Uterus (tissue), 4 donors: ENCODE measurements at places on chromosomes 11 and 22. TPM values are rescaled to one million over a fixed set of nuclear protein-coding genes. Genes with fewer than 3 reads are reported as not detected.

The PAMR1 gene
- total RNA-seq = 172 TPM

The SLC22A25 gene
- total RNA-seq = not detected

- H3K36me3 ChIP-seq = no peaks in the 10 kb centered on the region
- H3K4me3 ChIP-seq = no peak overlapping the region
- H3K27ac ChIP-seq = no peak overlapping the region
- no peak for DNase-seq
Observed at GRCh38 chr11:87600938-87601337, 563.2 kb downstream of the TMEM135 start.

The NXPE4 gene
- not detected for total RNA-seq

GRCh38 chr11:109707411-109707810 is 285.4 kb downstream of the C11orf87 start:
- H3K4me1 ChIP-seq = no peaks in the 10 kb centered on the region
- no peak overlapping the region for H3K4me3 ChIP-seq
- H3K27ac ChIP-seq = no peak overlapping the region
- DNase-seq = no peak
- no peaks in the 10 kb centered on the region for H3K36me3 ChIP-seq
- no peaks in the 10 kb centered on the region for H3K27me3 ChIP-seq

DNA sequence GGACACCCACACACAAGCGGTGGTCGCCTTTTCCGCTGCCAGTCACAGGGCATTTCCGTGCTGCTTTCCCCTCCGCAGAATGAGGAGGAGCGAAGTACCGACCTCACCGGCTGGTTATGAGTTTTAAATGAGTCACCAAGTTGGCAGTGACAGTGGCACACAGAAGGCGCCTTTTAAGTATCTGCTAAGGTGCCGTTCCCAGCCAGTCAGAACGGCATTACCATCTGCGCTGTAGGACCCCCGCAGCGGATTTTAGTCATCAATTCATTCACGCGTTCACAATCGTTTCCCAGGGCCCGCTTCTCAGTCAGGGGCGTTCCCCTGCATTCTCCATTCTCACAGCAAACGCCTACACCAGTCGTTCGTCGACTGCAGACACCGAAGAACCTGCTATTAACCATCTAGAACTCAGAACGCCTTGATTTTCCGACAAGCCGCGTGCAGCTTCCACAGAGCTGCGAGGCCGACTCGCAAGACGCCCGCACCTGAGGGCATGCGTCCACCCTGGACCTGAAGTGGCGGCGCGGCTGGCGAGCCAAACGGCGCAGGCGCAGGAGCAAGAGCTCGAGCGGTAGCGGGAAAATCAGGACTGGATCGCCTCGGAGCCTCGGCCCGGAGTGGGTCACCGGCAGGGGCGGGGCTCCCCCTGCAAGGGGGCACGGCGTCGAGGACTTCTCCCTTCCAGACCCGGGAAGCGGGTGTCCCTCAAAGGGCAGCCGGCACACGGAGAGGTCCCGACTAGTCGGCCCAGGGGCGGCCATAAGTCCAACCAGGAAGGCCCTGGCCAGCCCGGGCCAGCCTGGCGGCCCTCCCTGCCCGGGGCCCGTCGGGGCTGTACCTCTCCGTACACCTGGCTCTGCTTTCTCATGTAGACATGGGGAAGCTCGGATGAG is 642 bp downstream of the CYP2R1 start:
- no peaks in the 10 kb centered on the region for H3K4me1 ChIP-seq
- H3K27me3 ChIP-seq = no peaks in the 10 kb centered on the region
- no peaks in the 10 kb centered on the region for H3K36me3 ChIP-seq
- peak overlapping the region; percentile 86 for H3K27ac ChIP-seq

The ACR gene
- total RNA-seq = not detected

- H3K27ac ChIP-seq = peak overlapping the region; percentile 62
- peaks cover 4% of the 10 kb centered on the region for H3K4me1 ChIP-seq
- no peaks in the 10 kb centered on the region for H3K27me3 ChIP-seq
- peak; percentile 52 for DNase-seq
Observed at GRCh38 chr11:72625691-72626413, 48.4 kb downstream of the PDE2A start.

GRCh38 chr11:24390016-24390415 is 106.8 kb upstream of the LUZP2 start:
- DNase-seq = no peak
- H3K27ac ChIP-seq = no peak overlapping the region
- H3K36me3 ChIP-seq = no peaks in the 10 kb centered on the region
- H3K4me3 ChIP-seq = no peak overlapping the region

DNA sequence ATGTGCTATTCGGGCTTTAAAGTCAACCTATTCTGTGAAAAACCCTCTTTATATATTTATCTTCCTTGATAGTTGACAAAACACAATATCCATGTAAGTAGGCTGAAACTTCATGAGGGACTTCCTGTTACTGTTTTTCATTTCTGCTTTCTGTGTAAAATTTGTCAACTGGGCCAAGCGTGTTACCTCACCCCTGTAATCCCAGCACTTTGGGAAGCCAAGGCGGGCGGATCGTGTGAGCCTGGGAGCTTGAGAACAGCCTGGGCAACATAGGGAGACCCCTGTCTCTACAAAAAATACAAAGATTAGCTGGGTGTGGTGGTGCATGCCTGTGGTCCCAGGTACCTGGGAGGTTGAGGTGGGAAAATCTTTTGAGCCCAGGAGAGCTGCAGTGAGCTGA is 66.5 kb upstream of the SLC25A18 start:
- no peak overlapping the region for H3K4me3 ChIP-seq
- no peak for DNase-seq
- no peaks in the 10 kb centered on the region for H3K36me3 ChIP-seq
- no peaks in the 10 kb centered on the region for H3K4me1 ChIP-seq
- no peaks in the 10 kb centered on the region for H3K27me3 ChIP-seq

GRCh38 chr11:74726547-74727182 is 4.6 kb downstream of the CHRDL2 start:
- H3K27ac ChIP-seq = peak overlapping the region; percentile 51
- H3K4me1 ChIP-seq = no peaks in the 10 kb centered on the region
- no peaks in the 10 kb centered on the region for H3K27me3 ChIP-seq
- DNase-seq = peak; percentile 82
- no peaks in the 10 kb centered on the region for H3K36me3 ChIP-seq

DNA sequence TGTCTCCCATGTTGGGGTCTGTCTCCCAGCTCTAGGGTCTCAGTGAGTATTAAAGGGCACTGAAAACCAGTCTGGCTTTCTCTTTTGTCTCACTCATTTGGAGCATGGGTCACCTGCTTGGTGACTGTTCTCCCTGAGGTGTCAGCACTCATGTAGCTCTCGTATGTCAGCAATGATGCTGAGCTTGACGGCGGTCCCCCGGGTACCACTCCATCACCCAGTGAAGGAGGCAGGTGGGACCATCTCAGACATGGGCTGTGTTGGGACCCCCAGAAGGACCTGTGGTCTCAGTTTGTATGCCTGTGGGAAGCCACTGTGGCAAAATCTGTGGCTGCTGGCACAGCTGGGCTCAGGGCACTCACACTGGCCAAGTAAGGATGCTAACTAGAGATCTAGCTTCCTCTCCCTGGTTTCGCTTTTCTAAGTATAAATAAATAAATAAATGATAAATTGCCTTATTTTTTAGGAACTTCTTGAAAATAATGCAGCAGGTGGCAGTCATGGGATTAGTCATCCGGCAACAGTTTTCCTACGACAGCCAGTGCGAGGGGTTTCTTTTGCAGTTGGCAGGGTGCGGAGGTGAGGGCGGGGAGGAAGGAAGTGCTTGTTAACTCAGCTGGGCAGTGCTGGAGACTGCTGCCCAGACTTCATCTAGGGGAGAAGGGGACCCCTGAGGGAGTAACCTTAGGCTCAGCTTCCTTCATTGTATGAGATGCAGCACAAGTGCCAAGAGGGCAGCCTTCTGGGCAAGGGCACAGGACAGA is 48.8 kb downstream of the OSBP2 start:
- DNase-seq = no peak
- no peaks in the 10 kb centered on the region for H3K27me3 ChIP-seq
- no peaks in the 10 kb centered on the region for H3K4me1 ChIP-seq
- no peak overlapping the region for H3K4me3 ChIP-seq

The EHD1 gene
- 14.1 TPM for total RNA-seq

DNA sequence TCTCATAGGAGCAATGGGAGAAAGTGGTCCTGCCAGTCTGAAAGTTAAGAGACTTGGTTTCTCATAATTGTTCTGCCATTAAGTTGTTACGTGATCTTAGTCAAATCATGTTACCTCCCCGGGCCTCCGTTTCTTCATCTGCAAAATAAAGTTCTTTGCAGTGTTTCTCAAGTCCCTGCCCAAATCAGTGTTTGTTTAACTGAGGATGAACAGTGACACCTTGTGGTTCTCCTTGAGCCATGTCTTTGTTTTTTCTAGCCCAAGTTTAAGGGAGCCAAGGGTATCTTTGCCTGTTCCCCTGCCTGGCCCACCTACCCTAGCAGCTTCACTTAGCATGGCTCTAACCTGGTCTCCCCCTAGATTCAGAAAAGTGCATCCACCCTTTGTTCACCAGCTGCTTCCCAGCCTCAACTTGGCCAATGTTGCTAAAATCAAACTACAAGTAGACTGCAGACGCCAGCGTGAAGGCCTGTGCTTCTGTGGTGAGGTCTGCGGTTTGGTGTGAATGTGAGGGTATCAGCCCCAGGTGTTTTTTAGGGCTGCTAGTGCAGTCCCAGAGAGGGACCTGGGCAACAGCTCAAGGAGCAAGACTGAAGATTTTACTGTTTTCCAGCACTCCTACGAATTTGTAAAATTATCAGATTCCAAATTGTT is 35.5 kb downstream of the FZD4 start:
- H3K4me3 ChIP-seq = no peak overlapping the region
- no peak overlapping the region for H3K27ac ChIP-seq
- DNase-seq = no peak
- no peaks in the 10 kb centered on the region for H3K36me3 ChIP-seq
- H3K4me1 ChIP-seq = peaks cover 9% of the 10 kb centered on the region
- H3K27me3 ChIP-seq = no peaks in the 10 kb centered on the region

DNA sequence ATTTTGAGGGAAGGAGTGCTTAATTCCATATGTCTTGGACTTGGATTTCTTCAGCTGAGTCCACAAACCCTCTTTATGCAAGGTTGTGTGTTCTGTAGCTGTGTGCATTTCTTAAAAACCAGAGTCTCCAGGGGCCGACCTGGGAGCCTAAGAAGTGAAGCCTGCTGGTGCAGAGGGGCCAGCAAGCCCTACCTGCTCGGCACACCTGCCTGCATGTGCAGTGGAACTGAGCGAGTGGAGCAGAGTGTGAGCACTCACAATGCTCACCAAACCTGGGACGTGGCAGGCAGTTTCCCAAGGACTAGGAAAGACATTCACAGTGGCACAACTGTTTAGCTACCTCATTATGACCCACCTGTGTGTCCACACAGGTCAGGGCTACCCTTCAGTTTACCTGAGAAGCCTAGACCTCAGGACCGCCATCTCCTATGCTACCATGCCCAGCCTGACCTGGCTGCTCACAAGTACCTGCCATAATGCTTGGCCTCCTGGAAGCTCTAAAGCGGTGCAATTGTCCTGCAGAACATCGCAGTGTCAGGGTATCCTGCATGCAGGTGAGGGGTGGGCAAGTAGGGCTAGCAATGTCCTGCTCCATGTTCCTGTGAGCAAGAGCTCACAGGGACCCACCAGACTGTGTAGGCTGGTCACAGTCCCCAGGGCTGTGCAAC is 3.8 kb downstream of the C22orf39 start:
- no peak overlapping the region for H3K4me3 ChIP-seq
- DNase-seq = no peak
- H3K27ac ChIP-seq = no peak overlapping the region
- no peaks in the 10 kb centered on the region for H3K27me3 ChIP-seq
- H3K4me1 ChIP-seq = no peaks in the 10 kb centered on the region

DNA sequence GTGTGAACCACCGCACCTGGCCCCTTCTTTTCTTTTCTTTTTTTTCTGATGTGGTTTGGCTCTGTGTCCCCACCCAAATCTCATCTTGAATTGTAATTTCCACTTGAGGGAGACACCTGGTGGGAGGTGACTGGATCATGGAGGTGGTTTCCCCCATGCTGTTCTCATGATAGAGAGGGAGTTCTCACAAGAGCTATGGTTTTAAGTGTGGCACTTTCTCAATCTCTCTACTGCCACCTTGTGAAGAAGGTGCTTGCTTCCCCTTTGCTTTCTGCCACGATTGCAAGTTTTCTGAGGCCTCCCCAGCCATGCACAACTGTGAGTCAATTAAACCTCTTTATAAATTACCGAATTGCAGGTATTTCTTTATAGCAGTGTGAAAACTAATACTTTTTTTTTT is 4.9 kb upstream of the TCN2 start:
- no peak overlapping the region for H3K4me3 ChIP-seq
- H3K36me3 ChIP-seq = no peaks in the 10 kb centered on the region
- H3K27me3 ChIP-seq = no peaks in the 10 kb centered on the region
- DNase-seq = no peak
- no peaks in the 10 kb centered on the region for H3K4me1 ChIP-seq

The PHLDA2 gene
- not detected for total RNA-seq
